ENCODE measurements at places on chromosomes 5 and 9.
A peak's percentile ranks its signal among the peaks of the same experiment; 100 is the strongest.

- DNase-seq = peak; percentile 97
These were observed 77.6 kb upstream of the SAP30L start for GRCh38 chr5:154368041-154368800.

DNA sequence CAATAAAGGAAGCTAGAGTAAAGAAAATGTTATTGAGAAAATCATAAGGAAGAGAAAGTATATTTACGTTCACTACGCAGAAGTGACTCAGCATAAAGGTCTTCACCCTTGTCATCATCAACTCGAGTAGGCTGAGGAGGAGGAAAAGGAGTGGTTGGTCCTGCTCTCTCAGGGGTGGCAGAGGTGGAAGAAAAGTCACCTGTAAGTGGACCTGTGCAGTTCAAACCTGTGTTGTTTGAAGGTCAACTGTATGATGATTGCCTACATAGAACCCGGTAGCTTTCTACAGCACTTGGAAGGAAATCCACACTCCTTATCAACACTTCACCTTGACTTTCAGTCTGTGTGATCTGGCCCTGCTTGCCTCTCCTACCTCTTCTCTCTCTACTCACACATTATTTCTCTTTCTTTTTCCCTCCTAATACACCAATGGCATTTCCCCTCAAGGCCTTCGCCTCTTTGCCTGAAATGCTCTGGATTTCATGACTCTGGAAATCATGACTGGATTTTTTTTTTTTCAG lies 109.3 kb upstream of the CPEB4 start:
- no peak for DNase-seq

- DNase-seq = no peak
These were observed 31.8 kb upstream of the PLCXD3 start for GRCh38 chr5:41542183-41542582.

GRCh38 chr9:6272229-6272598 lies 56.0 kb upstream of the TPD52L3 start:
- DNase-seq = no peak

DNA sequence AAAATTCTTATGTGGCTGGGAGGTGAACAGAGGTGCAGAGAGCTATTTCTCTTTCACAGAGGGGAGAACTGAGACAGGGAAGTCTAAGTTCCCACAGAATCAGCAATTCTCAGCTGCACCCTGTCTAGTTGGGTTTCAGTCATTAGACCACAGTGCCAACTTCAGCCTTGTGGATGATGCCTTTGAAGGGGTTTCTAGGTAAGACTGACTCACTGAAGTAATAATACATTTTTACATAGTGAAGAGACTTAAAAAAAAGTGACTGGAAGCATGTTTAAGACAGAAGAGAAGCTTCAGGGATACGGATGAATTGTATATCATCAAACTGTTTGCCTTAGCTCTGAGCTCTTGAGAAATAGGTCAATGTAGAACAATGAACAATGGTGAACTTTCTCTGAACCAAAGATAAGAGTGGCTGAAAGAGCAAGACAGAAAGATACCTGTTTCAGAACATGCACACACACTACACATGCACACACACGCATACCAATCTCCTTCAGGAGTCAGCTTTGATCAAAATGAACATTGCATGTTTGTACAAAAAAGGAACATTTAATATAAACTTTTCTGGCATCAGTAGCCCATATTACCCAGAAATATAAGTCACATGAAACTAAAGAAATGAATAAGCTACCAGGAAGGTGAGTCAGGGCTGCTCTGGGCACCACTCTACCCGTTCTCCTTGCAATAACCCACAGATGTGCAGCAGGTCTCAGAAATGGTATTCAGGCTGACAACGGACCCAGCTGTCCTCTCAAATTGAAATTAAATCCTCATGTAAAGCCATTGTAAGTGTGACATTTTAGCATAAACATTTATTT lies 12.6 kb upstream of the FYB1 start:
- peak; percentile 92 for DNase-seq

DNA sequence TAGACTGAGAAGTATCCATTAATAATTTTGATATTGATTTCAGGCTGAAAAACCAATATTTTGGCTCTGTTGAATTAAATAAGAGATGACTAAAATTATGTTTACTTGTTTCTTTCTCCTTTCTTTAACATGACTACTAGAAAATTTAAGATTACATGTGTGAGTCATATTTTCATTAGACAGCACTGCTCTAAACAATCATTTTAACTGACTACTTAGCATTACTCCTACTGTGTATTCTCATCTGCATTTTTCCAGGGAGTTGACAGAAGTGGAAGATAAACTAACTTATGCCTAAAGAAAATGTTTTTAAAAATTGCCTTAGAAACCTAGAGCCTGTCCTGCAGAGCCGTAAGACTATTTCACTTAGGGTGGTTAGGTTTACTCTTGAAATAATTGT lies 29.1 kb downstream of the TNC start:
- no peak for DNase-seq

- DNase-seq = no peak
These were observed 2.3 kb upstream of the PTPDC1 start for GRCh38 chr9:94081864-94082463.

DNA sequence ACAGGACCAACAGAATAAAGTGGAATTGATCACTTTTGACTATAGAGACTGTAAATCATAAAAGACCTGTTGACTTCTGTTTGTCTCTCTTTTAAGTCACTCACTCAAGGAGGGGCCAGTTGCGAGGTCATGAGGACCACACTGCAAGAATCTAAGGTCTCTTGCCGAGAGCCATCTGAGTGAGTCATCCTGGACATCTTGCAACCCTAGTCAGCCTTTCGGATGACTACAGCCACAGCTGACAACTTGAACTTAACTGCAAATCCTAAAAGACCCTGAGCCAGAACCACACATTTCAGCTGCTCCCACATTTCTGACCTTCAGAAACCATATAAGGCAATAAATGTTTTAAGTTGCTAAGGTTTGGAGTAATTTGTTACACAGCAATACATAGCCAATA lies 129.7 kb upstream of the RAD23B start:
- peak; percentile 46 for DNase-seq

DNA sequence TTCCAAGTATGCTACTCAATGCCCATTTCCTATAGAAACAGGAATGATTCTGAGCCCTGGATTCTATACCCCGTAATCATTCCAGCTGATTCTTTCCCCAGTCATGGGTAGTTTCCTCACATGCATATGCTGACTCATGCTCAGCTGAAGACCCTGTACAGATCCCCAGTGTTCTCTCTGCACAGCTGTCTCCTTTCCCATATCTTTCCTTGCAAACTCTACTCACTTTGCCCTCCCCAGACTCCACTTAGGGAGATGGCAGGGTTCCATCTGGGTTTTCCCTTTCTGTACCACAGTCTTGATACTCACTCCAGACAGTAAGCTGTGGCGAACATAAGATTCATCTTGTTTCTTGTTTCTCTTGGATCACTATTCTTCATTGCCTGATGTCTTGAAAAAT lies 357.6 kb downstream of the RAB3C start:
- peak; percentile 52 for DNase-seq

GRCh38 chr9:20729523-20729922 lies 45.5 kb downstream of the FOCAD start:
- peak; percentile 20 for DNase-seq

DNA sequence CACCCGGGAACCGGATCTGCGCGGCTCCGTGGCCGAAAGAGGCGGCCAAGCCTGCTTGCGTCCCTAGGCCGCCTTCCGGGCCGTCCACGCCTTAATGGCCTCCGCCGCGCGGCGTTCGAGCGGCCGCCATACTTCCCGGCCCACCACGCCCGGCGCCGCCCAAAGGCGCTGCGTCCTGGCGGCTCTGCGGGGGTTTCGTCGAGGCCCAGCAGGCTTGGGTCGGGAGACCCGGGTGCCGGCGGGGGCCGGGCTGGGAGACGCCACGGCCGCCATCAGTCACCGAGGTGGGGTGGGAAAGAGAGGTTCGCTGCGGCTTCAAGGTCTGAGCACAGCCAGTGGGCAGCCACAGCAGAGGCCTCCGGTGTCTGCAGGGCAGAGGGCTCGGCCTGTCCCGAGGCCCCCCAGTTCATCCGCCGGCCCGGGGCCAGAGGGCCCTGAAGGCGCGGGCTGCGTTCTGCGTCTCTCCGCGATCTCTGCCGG lies 545.8 kb upstream of the CDH10 start:
- DNase-seq = no peak

- peak; percentile 69 for DNase-seq
These were observed 41.2 kb downstream of the SLC22A5 start for GRCh38 chr5:132410451-132411303.

DNA sequence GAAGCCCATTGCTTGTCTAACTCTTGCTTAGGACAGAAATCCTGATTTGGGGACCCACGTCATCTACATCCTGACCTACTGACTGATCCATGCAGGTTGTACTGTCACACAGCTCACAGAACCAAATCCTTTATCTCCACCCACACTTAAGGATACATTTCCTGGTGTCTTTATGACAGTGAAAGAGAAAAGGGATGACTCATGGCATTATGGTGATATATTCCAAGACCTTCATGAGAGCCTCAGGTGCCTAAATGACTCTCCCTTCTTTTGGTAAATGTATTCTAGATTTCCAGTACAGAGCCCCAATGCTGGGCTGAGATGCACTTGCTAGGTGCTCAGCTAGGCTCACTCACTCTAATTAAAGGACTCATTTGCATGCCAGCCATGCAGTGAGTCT lies 26.0 kb upstream of the DMRT2 start:
- DNase-seq = no peak

DNA sequence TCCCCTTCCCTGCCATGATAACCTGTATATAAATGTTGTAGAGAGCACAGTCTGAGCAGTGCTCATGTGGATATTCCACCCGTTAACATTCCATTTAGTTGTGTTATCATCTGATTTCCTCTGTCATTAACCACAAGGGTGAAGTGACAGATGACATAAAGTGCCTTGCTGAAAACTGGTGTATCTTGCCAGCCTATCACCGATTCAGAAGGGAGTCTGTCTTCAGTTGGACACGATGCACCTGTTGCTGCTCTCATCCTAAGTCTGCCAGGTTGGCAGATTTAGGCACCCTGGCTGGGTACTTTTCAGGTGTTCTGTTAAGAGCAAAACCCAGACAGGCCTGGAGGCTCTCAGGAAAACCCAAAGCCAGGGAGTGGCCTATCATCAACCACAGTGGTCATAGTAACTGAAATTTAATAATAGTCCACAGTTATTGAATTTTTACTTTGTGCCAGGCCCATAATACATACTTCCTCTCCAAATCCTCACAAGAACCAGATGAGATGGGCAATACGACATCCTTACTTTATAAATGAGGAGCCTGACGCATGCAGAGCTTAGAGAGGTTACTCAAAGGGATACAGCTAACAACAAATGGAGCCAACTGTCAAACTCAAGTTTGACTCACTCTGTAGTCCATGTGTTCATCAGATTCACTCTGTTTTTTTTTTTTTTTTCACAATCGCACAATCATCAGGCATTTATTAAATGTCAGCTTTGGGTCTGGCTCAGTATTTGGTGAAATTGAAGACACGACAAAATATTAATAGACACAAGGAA lies 100.7 kb upstream of the SPRY4 start:
- no peak for DNase-seq

DNA sequence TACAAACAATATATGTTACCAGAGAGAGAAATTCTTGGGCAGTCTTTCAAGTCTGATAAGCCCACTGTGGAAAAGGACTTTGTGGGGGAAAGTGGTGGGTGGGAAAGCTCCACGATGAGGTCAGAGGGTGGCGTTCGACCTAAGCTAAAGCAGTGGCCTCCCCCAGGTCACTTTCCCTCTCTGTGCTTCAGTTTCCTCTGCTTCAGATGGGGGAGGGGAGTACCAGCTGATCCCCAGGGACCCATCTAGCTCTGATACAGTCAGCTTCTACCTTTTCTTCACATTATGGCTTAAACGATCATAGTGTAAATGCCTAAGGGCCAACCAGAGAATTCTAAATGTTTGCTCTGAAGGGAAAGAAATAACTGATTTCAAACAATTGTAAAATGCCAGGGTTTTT lies 36.6 kb upstream of the ARSB start:
- no peak for DNase-seq

DNA sequence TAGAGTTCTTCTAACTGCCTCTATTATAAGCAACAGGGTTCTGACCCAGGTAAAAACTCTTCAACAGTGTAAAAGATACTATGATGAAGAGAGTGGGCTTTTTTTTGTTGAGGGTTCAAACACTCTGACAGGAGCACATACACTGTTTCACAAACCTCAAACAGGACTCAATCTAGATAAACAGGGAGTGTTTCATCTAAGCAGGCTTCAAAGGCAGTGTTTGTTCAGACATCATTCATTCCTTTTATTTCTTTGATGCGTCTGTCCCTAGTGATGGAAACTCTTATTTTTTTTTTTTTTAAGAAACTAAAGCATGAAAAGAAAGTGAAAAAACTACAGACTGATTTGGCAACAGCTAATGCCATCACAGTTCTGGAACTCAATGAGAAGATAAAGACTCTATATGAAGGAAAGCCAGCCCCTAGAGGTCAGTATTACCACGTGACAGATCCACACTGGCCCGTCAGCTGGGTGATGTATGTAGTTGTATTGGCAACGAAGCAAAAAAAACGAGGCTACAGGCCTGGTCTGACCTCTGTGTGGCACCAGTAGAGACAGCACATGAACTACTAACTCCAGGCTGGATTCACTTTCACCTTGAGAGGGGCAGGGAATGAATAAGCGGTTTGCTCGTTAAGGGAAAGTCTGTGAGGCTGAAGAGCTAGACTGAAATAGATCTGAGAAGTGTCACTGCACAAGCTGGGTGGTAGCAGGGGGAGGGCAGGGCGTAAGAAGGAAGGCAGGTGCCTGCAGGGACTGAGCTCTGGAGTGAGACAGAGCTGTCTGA lies 172.2 kb downstream of the CCDC192 start:
- peak; percentile 81 for DNase-seq

DNA sequence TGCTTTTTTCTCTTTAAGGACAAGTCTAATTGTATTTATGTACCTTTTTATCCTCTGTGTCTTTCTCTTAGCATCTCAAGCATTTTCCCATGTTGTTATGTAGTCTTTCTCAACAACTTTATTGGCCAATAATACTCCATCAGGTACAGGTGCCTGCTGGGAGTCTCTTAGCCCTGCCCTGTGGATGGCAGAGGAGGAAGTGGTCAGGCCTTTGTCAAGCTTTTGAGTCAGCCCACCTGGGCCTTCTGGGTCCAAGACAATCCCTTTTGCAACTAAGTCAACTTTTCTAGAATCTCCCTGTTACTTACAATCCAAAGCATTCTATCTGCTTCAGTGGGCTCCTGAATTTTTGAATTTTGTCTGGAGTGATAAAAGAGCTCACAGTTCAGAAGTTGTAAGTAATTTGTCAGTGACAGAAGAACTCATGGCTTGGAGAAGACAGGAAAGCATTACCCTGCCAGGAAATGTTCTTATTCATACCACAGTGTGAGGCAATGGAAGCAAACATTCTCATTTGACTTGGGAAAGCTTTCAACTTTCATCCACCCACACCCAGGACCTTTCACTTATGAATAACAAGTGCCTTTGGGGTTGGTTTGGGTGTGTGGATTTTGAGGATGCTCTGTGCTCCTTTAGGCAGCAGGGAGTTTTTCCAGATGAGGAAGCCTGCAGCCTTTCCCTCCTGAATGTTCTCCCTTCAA lies 200.0 kb upstream of the S1PR3 start:
- peak; percentile 10 for DNase-seq
